ENCODE measurements at places on chromosomes 3 and 15.

- DNase-seq, result no peak
Measured at GRCh38 chr3:195866686-195867511, 41.5 kb downstream of the TNK2 start.

GRCh38 chr3:60650171-60650570 is 601.1 kb downstream of the FHIT start:
- DNase-seq, result no peak

- no peak for DNase-seq
Measured at GRCh38 chr3:129461461-129462146, 21.6 kb downstream of the IFT122 start.

DNA sequence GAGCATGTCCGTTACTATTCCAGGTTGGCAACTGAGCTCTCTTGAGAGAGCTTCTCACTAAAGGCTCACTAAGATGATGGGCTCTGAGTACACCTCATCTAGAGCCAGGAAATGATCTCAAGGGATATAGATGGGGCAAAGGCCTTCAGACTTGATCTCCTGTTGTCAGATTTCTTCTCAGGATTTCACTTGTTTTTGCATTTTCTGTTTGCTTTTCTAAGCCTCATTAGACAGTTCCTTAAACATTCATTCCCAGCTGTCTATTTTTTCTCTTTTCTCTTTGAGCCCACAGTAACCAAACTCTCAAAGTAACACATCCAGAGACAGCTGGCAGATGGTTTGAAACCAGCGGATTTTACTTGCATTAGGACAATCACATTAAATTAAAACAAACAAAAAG is 28.4 kb upstream of the ARL8B start:
- DNase-seq, result no peak

DNA sequence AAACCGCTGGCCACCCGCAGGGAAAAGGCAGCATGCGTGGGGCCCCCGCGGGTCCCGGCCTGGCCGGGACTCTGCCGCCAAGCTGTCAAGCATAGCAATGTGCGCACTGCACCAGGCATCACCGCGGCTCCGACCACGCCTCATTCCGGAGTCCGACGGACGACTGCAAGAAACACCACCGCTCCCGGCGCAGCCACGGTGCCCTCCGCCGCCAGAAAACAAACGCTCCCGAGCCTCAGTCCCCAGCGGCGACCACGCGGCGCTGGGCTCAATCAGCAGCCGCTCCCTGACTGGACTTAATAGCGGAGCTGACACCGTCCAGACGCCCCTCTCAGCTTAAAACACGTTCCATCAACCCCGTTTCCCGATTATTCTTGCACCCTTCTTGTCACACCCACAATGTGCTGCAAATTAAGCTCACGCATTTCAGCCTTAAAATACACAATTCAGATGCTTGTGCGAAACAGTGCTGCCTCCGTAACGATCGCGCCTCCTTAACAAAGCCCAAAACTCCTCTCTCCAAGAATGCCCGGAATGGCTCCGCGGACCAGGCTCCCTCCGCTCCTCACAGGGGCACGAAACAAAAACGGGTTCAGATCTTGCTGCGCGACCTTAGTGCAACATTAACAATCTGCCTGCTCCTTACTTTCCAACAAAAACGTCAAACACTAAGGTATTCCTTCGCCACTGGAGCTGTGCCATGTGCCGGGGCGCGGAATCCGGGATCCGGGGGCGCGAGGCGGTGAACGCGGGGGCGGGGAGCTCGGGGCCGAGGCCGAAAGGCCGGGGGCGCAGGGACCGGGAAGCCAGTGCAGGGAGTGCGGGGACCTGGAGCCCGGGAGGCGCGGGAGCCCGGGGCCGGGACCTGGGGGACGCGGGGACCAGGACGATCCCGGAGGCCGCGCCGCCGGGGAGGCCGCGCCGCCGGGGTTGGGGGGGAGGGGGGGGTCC is 655 bp downstream of the CYFIP1 start:
- peak; percentile 78 for DNase-seq

GRCh38 chr3:187811585-187812250 is 66.5 kb upstream of the BCL6 start:
- no peak for DNase-seq

- peak; percentile 84 for DNase-seq
Measured at GRCh38 chr3:10703875-10704274, 112.2 kb upstream of the SLC6A11 start.

DNA sequence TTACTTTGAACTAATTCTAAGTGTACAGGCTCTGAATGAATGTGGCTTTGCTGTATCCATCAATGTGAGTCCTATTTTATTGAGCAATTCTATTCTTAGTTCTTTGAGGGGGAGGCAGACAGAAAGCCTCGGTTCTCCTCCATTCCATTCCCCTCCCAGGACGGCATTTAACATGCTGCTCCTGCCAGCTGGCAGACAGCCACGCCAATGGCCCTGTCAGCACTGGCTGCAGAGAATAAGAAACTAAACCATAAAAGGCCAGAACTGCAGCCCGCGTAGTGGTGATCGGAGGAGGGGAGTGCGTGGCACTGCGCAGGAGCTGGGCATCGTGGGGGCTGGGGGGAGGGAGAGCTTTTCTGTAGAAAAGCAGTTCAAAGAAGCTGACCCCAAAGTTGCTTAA is 76.0 kb upstream of the HACD2 start:
- no peak for DNase-seq

DNA sequence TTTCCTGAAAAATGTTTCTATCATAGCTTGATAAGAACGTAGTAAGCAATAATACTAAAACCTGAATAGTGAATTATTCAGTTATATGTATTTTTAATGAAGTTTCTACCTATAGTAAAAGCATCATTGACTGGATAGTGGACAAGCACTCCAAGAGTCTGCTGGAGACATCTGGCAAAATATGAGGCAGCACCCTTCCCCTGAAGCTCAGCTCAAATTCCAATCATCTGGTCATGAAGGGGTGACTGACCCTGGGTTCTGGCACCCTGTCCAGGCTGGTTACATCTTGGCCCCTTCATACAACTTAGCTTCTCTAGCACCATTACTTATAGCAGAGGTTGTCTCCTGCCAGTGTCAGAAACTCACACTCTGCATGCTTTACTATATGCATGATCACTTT is 455.4 kb downstream of the RAP2B start:
- no peak for DNase-seq

- no peak for DNase-seq
Measured at GRCh38 chr15:65362491-65362890, 15.3 kb downstream of the IGDCC3 start.

DNA sequence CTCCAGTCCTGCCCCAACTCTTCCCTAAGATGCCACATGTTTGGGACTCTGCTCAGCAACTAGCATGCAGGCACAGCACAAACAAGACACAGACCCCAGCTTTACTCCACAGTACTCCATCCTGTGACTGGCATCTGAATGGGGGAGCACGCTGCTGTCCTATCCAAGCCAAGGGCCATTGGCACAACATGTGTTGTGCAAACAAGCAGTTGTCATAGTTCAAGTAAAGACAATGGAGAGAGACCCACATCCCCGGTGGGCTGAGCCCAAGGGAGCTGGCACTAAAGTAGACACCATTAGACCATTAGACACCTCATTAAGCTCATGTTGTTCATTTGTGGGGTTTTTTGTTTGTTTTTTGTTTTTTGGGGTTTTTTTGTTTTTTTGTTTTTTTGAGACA is 132.7 kb downstream of the CHSY1 start:
- DNase-seq, result no peak

- no peak for DNase-seq
Measured at GRCh38 chr3:13115576-13115910, 42.3 kb upstream of the IQSEC1 start.

GRCh38 chr3:11724615-11725339 is 81.1 kb upstream of the VGLL4 start:
- DNase-seq, result no peak

- peak; percentile 75 for DNase-seq
Measured at GRCh38 chr15:85289677-85290365, 90.6 kb upstream of the AKAP13 start.

DNA sequence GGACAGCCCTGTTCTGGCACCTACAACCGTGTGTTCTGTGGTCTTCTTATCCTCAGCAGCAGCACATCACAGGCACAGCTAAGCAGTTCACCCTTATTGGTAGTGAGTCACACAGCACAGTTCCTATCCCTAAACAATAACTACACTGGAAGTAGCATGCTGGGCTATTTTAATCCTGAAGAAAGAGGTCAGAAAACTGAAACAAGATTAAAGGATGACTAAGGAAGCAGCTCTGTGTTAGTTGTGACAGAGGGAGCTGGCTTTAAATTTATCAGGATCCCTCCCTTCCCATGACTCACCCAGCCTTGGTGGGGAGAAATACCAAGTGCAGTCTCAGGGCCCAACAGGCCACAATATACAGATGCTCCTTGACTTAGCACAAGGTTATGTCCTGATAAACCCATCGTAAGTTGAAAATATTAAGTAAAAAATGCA is 144.3 kb downstream of the ERC2 start:
- DNase-seq, result no peak

GRCh38 chr3:109642025-109642424 is 304.7 kb upstream of the DPPA4 start:
- no peak for DNase-seq

DNA sequence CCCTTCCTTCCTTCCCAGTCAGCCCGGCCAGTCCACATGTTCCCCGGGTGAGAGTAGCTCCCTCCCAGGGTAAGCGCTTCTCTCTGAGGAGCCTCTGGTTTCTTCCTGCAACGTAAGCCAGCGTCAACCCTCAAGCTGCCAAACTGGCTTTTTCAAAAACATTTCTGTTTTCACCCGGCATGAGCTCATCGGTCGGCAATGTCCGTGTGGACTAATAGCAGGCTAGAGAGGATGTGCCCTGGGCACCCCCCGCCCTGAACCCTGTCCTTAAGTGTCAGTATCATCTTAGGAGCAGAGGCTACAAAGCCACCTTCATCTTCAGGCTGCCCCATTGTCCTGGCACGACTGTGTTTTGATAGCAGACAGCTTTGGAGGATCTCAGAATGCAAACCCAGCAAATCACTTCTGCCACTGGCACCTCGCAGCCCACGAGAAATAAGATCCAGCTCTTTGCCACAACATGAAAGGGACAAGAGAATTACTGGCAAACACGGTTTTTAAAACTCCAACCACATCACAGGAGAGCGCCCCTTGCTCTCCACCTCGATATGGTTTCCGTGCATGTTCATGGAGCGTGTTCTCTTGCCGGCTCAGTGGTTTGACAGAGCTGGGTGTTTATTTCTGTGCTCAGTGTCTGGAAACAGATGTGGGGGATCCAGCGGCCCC is 9.9 kb downstream of the ALDH1A3 start:
- peak; percentile 41 for DNase-seq

DNA sequence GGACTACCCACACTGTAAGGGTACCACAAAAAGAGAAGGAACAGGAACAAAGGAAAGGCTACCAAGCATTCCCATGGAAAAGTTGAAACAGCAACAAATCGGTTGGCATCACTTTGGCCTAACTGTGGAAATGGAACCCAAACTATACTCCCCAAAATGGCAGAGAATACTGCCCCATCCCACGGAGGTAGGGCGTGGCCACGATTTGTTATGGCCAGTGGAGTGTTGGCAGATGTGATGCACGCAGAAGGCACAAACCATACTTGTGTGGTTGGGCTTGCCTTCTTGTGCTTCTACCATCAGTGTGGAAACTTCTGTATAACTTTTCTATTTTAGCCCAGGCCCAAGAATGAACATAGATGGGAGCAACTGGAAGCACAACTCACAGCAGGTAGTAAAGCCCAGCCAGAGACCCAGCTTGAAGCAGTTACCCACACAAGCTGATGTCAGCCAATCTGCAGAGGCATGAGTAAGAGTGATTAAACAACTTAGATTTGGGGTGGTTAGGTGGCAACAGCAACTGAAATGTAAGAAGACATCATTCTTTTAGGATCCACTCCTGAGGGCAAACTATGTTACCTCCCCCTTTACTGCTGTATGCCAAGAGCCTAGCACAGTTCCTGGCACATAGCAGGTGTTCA is 64.1 kb downstream of the BTD start:
- no peak for DNase-seq
